Activated CD4-positive, CD25-positive, alpha-beta regulatory T cell treated with anti-CD3 and anti-CD28 coated beads, Interleukin-2, amount 50 U/mL, for 72 hours (primary cell): ENCODE measurements at places on chromosomes 11 and 22.

DNA sequence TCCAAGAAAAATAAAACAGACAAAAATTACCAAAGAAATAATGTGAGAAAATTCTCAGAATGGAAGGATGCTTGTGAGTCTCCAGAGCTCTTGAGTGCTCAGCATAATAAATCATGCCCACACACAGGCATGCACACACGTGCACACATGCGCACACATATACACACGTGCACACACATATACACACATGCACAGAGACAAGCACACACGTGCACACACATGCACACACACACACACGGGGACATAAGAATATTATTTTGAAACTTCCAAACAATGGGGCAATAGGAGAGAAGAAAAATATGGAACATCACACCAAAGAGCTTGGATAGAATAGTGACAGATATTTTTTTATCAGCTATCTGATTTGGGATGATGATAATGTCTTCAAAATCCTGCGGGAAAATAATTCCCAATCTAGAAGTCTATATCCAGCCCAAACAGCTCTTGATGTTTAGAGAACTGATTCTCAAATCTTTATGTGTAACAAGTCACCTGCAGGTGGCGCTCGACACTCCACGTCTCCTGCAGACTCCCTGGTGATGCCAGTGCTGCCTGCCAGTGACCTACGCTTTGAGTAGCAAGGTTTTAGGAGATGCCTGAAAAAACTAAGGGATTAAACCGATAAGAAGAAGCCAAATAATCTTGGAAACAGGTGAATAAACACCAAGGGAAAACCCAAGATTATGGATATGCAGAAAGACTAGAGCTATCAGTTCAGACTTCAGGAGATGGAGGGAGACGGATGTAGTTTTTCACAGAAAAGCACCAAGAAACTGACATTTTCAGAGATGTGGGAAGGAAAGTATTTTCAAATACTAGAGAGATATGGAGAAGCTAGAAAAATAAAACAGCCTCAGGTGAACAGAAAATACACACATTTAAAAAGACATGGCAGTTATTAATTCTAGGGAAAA lies 743.6 kb downstream of the ETS1 start:
- DNase-seq: peak; percentile 61

DNA sequence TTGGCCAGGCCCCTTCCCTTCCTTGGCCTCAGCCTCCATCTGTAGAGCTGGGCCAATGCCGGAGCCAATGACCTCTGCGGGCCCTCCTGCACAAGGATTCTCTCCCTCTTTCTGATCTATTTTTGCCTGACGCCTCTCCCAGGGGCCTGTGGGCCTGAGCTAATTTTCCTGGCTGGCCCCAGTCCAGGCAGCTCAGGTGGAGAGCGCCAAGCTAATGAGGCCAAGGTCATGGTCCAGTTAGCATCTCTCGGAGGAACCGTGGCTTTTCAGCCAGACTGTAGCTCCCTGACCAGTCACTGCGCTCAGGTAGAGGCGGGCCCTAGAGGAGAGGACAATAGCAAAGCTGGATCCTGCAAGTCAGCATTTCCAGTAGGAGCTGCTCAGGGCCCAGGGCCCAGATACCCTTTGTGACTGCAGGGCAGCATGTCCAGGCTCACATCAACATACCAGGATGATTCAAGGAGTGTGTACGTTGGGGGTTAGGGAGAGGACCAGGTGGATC lies 43.5 kb downstream of the APOL3 start:
- DNase-seq: no peak

DNA sequence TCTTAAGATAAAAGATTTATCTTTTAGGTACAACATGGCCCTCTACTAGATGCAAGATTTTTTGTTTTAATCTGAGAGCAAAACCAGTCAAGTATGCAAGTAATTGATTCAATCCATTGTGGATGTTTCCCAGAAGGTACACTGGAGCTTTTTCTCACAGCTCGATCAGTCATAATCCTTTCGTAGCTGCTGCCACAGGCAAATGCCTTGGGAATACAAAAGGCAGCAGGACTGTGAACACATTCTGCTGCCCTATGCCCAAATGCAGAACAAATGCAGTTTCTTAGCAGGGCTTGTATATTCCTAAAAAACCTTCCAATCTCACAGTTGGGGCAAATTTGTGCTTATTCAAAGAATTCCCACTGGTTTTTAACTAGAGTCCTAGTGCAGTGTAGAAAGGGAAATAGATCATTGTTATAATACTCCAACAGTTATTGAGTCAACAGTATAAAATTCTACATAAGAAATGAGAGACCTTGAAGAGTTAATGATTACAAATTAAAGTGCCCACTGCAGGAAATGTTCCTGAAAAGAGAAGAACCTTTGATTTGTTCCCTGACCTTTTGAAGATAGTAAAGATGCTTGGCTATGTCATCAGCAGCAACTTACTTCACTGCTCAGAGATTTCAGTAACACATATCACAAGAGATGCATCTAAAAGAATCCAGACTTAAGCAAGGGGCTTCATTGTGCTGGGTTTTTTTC lies 14.1 kb downstream of the LPXN start:
- DNase-seq: no peak

GRCh38 chr22:26394777-26395176 lies 34.3 kb upstream of the ASPHD2 start:
- DNase-seq: no peak

- DNase-seq: no peak
Observed at GRCh38 chr11:47468598-47469214, 19.8 kb upstream of the RAPSN start.

GRCh38 chr11:56624661-56625110 lies 10.0 kb upstream of the OR5M1 start:
- DNase-seq: no peak

DNA sequence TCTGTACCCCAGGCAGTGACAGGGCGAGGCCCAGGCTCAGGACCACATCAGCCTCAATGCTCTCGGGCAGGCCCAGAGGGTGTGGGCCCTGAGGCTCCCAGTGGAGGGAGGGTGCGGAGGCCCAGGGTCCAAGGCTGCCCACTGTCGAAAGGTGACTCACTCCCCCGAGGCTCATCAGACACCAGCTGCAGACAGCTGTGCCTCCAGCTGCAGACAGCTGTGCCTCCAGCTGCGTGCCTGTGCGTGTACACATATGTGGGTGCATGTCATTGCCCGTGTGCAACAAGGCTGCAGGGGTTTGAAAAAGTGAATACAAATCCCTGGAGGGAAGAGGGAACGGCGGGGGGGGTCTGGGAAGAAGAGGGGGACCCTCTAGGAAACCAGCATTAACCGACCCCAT lies 134.3 kb downstream of the BRD1 start:
- DNase-seq: no peak

GRCh38 chr22:22929381-22930221 lies 42.0 kb downstream of the IGLL5 start:
- DNase-seq: no peak

- no peak for DNase-seq
Observed at GRCh38 chr22:44221710-44222475, 41.2 kb downstream of the PARVG start.

DNA sequence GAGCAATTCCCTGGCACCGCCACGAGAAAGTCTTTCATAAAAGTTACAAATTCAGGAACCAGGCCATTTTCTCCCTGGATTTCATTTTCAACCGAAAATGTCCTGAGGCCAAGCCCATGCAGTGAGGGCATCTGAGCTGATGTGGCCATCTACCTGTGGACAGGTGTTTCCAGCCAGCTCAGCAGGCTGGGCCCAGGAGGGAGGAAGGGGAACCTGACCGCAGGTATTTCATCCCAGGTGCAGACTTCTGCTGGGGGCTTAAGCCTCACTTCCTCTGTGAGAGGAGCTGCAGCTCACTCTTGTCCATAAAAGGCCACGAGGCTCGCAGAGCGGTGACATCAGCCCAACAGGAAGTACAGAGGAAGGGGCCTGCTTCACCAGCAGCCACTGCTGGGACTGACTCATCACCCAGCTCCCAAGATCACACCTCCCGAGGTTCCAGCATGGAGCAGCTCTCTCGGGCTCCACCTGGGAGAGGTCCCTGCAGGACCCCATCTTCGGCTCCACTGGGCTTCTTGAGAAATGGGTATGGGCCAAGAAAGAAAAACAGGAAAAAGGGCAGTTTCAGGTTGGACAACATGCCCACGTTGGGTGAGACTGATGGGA lies 56.4 kb downstream of the MYH9 start:
- DNase-seq: peak; percentile 66

DNA sequence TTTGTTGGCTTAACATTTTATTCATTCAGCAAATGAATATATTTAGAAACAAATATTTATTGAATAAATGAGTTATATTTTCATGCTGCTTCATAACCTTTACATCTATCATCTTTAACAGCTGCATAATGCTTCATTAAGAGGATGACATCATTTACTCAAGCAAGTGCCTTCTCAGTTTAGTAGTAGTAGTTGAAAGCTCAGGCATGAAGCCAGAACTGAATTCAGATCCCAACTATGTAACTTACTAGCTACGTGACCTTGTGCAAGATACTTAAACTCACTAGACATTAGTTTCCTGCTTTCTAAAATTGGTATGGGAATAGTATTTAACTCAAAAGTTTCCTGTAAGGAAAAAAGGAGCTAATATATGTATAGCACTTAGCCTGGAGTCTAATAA lies 90.3 kb downstream of the TMPRSS5 start:
- no peak for DNase-seq

DNA sequence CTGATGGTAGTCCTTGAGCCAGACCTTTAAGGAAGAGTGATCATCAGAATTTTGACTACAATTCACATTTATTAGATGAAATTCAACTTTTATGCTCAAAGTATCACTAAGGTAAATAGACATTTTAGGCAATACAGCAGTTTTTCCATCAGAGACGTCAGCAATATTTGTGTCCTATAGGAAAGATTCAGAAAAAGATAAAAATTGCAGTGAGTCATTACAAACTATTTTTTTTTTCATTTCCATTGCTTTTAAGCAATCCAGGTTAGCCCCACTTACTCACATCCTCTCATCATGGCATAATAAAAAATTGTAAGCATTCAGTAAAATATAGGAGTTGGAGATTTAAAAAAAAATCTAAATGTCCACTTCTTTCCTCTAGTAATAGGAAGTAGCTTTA lies 46.9 kb downstream of the MSANTD4 start:
- no peak for DNase-seq

DNA sequence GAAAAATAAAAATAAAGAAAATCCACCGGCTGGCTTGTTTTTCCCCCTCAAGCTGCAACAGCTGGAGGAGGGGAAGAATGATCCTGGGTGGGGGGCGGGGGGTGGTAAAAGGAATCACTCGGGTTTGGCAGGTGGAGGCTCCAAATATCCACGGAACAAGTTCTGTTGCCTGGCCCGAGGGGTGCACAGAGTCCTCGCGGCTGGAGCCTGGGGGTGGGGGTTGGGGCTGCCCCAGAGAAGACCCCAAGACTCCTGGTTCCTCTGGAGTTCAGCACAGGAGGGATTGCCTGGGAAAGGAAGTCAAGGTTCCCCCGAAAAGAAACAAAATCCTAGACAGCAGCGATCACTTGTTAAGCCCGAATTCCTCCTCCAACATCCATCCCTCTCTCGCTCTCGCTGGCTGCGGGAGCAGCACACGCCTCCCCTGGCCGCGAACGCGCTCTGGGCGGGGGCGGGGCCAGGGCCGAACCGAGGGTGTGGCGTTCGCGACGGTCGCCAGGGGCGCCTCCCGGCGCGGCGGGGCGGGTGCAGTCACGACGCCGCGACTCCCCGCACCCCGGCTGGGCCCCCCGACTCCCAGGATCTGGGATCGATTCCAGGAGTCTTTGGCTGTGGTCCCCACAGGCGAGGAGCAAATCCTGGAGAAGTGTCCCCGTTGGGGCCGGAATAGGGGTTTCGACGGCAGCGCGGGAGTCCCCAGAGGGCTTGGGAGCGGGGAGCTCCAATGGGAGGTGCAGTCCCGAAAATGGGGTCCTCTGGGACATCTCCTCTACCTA lies at the start of gene KCNA4:
KCNA4 (minus strand) TSS at position 443 of the 776 bp plus-strand sequence. CDS start 4,352 bp downstream, outside the sequence.
- no peak for DNase-seq

DNA sequence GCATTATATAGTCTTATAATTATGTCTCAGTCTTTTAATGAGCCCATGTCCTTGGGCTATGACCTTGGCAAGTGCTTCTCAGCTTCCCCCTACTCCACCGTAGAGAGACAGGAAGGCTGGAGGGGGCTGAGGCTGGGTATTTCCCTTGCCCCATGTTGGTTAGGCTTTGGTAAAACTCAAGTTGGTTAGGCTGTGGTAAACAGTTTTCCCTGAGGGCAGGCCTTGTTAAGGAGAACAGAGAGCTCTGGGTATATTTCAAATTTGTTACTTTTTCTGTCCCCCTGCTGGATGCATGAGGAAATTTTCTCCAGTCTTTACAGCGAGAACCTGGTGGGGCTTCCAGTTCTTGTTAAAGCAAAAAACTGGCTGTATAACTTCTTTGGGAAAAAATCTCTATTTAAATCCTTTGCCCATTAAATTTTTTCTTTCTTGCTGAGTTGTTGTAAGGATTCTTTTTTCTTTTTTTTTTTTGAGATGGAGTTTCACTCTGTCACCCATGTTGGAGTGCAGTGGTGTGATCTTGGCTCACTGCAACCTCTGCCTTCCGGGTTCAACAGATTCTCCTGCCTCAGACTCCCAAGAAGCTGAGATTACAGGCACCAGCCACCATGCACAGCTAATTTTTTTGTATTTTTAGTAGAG lies 12.2 kb upstream of the DCHS1 start:
- no peak for DNase-seq

- no peak for DNase-seq
Observed at GRCh38 chr11:64051297-64051696, 15.6 kb downstream of the FLRT1 start.

DNA sequence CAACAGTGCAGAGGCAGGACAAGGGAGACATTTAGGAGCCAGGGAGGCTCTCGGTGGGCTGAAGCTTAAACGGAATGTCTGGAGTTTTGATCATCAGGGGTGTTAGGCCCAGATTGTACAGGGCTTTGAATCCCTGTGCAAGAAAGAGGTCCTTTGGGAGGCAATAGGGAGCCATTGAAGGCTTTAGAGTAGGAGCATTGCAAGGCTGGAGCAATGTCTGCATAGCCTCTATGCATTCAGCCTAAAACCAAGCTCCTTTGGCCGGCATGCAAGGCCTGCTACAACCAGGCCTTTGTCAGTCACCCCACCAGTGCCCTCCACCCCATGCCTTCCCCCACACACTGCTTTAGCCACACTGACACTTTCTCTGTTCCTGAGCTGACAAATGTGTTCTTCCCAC lies 47.4 kb upstream of the FGF3 start:
- DNase-seq: no peak

GRCh38 chr11:27004103-27004502 lies 10.2 kb downstream of the FIBIN start:
- no peak for DNase-seq
